HT-29 (cell line): ENCODE measurements at places on chromosomes 4 and X.

DNA sequence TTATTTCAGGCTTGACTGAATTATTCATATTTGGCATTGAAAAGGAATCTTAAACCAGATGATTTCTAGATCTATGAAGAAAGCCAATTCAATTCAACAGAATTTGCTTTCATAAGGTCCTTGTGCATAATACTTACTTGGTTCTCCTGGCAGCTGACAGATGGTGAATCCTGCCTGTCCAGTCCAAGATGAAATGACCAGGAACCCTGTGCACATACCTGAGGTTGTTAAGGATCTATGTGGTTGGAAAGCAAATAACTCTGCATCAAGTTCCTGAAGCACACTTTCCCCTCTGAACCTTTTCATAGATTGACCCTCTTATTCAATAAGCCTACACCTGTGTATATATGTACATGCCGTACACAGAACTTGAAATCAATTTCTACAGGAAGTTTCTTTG lies 562.7 kb downstream of the PPARGC1A start:
- no peak for DNase-seq

- DNase-seq, result no peak
These were observed 5.2 kb downstream of the SPATA4 start for GRCh38 chr4:176189891-176190795.

GRCh38 chr4:121253961-121254360 lies 89.8 kb upstream of the TNIP3 start:
- DNase-seq, result no peak

DNA sequence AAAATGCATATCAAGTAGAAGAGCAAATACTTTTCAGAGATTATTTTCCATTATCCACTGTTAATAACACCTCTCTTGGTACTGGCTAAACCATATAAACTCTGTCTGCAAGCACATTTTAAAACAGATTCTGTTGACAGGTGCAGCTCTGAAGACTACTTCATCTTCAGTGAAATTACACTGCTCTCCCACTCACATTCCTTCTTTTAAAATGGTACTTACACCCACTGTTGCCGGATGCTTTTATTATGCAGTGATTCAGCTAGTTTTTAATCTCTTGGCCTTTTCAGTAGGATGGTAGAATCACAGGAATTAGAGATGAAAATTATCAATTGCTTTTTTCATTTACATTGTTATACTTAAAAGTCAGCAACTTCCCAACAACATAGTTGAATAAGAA lies 381.6 kb downstream of the GASK1B start:
- DNase-seq, result no peak

- DNase-seq, result no peak
These were observed 191.4 kb upstream of the NHS start for GRCh38 chrX:17183566-17183965.

- DNase-seq, result no peak
These were observed 145.2 kb downstream of the CORIN start for GRCh38 chr4:47692691-47693090.

GRCh38 chr4:101115887-101116286 lies 231.4 kb downstream of the PPP3CA start:
- no peak for DNase-seq

- no peak for DNase-seq
These were observed 7.6 kb downstream of the CXCL13 start for GRCh38 chr4:77613267-77613666.

DNA sequence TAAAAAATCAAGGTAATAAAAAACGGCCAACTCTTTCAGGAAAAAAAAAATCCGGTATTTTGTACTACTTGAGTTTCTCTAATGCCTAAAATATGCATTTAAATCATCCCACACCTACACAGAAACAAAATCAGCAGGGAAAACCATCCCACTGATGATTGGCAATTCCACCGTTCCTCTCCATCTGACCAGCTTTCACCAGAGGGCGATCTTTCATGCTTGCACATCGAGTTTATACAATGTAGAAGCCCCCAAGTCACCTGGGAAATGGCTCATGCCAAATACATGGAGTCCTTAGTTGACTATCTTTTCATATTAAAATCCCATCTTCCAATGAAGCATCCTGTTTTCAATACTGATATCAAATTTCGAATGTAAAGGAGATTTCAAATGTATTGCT lies 69.2 kb downstream of the PTCHD1 start:
- DNase-seq, result peak; percentile 13

DNA sequence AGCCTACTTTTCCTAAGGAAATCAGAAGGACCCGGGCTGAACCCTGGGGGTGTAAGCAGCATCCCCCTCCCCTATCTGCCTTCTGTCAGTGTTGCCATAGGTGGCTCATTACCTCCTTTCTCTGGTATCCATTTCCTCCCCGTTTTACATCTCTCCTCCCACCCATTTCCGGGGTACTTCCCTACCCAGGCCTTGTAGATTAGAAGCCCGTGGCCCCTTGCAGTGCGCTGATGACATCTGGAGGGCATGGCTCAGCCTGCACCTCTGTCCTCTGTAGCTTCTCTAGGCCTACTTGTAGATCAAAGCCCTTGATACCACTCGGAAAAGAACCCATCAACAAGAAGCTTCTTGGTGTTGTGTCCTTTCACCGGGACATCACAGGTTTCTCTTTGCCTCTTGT lies 71.8 kb downstream of the NBDY start:
- no peak for DNase-seq

DNA sequence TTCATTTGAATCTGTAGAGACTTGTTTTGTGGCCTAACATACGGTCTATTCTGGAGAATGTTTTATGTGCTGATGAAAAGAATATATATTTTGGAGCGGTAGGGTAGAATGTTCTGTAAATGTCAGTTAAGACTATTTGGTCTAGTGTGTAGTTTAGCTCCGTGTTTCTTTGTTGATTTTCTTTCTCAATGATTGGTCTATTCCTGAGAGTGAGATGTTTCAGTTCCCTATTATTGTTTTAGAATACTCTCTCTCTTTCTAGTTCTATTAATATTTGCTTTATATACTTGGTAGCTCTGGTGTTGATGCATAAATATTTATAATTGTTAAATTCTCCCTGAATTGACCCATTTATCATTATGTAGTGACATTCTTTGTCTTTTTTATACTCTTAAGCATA lies 236.5 kb downstream of the GLUD2 start:
- DNase-seq, result no peak

GRCh38 chr4:183106839-183107238 lies 7.8 kb downstream of the WWC2 start:
- DNase-seq, result no peak

GRCh38 chrX:154486396-154487207 lies at the start of gene UBL4A:
Gene UBL4A (minus strand): TSS chrX:154486615. CDS start chrX:154486584, 31 bp downstream.
- peak; percentile 89 for DNase-seq

GRCh38 chr4:5956285-5957021 lies 61.8 kb downstream of the C4orf50 start:
- no peak for DNase-seq

- DNase-seq, result peak; percentile 78
These were observed 15.2 kb downstream of the HSD17B11 start for GRCh38 chr4:87375719-87376291.

DNA sequence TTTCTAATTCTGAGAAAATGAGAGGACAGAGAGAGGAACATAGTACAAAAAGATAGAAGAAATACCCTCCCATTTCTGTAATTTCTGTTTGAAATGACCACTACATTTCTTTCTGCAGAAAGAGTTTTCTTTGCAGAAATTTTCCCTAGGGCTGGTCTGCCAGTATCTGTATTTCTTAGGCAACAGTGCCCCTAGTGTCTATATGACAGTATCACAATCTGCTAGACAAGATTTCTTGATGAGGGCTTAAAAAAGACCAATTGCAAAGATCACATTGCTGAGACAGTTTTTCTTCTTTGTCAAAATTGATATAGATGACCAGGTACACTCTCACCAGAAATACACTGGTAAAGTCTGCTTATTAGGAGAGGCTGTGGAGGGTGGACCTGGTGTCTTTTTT lies 81.0 kb upstream of the ZDHHC15 start:
- peak; percentile 44 for DNase-seq

DNA sequence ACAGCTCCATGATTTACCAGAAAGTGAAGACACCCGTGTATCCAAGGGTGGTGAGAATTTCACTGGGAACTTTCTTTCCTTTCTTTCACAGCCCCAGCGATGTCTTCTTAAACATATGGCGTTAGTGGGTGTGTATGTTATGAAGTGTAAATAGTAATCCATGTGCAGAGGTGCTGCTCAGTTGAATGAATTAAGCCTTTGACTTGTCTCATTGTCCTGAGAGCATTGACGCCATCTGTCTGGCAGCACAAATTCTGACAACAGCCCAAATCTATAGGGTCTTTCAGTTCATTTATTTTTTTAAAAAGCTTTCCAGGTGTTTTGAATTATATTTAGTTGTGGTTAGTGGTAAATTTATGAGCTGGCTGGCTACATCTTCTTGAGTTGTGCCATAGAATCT lies 69.4 kb downstream of the CLCN5 start:
- no peak for DNase-seq

DNA sequence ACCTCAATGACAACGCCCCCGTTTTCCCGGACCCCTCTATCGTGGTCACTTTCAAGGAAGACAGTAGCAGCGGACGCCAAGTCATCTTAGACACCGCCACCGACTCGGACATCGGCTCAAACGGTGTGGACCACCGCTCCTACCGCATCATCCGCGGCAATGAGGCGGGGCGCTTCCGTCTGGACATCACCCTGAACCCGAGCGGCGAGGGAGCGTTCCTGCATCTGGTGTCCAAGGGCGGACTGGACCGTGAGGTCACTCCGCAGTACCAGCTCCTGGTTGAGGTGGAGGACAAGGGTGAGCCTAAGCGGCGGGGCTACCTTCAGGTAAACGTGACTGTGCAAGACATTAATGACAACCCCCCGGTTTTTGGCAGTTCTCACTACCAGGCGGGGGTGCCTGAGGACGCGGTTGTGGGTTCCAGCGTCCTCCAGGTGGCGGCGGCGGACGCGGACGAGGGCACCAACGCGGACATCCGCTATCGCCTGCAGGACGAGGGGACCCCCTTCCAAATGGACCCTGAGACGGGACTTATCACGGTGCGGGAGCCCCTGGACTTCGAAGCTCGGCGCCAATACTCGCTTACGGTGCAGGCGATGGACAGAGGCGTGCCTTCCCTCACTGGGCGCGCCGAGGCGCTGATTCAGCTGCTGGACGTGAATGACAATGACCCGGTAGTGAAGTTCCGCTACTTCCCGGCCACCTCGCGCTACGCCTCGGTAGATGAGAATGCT lies 2.2 kb downstream of the FAT4 start:
- DNase-seq, result no peak

- no peak for DNase-seq
These were observed 7.5 kb downstream of the CD99 start for GRCh38 chrX:2698604-2699003.

DNA sequence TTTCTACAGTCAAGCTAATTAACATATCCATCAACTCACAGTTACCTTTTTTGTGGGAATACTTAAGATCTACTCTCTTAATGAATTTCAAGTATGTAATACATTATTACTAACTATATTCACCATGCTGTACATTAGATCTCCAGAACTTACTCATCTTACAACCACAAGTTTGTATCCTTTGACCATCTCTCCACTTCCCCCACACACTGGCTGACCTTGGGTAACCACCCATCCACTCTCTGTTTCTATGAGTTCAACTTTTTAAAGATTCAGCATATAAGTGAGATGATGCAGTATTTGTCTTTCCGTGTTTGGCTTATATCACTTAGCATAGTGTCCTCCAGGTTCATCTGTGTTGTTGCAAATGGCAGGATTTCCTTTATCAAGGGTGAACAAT lies 30.5 kb upstream of the MAGED1 start:
- no peak for DNase-seq

DNA sequence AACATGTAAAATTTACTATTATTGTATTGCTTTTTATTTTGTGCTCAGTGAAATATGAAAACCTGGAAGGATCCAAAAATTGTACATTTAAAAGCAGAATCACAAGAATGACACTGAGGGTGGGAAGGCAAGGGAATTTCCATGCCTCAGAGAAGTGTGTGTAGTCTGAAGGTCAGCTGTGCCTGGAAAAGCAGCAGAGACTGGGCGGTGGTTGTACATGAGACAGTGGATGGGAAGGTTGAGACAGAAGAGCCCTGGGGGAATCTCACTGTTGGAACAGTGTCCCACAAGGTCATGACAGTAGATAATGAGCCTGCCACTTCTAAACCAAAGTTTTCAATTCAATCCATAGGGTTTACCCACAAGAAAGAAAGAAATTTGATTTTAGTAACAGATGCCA lies 17.1 kb upstream of the ANTXR2 start:
- DNase-seq, result no peak

GRCh38 chr4:109553130-109553529 lies 6.9 kb upstream of the MCUB start:
- no peak for DNase-seq

GRCh38 chrX:27381419-27381818 lies 81.7 kb downstream of the PPP4R3C start:
- DNase-seq, result no peak

- peak; percentile 32 for DNase-seq
These were observed 35.5 kb upstream of the PARM1 start for GRCh38 chr4:74897386-74897785.

DNA sequence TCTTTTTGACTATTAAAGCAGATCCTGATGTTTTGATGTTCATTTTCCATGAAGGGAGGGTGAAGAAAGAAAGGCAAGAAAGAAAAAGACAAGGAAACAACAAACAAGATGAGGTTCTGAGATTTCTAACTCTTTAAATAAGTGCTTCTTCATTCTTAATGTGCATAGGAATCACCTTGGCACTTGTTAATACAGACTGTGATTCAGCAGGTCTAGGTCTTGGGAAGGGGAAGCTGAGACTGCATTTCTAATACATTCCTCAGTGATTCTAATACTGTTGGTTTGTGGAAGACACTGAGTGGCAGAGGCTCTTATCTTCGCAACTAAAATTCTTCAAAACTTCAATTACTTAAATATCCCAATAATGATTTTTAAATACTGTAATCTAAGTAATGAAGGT lies 95.2 kb upstream of the NAP1L5 start:
- no peak for DNase-seq

DNA sequence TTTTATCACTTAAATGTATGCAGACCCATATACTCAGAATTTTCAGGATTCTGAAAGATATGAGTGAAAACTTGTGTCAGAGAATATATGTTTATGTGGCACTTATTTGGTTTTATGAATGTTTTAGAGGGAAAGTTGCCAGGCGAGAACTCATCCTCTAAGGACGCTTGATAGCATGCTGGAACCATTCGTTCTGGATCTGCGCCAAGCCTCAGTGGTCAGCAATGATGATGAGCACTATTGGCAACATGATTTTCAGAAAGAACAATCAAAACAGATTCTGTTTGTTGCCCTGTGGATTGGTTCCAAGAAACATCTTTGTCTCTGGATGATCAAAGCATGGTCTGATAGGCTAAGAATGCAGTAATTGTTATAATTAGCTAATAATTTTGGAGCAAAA lies 32.1 kb upstream of the RAPGEF2 start:
- DNase-seq, result no peak

- DNase-seq, result peak; percentile 80
These were observed 125.2 kb downstream of the NHS start for GRCh38 chrX:17500145-17500579.

GRCh38 chrX:69262036-69262936 lies 97.0 kb upstream of the PJA1 start:
- DNase-seq, result no peak

DNA sequence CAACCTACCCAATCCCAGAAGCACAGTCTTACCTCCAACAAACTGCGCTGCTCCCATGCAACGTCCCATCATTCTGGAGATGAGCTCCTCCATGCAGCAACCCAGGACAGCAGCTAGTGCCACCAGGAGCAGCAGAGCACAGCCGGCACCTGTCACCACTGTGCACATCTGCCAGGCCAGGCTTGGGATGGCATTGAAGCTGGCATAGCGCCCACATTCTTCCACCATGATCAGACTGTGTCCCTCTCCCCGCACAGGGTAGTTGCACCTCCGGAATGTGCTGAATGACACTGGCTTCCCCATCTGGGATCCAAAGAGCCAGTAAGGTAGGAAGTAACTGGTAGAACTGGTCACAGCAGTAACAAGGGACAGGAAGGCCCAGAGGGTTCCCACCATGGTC lies 8.8 kb downstream of the LHFPL1 start:
- DNase-seq, result no peak
